H9 (cell line): ENCODE measurements at places on chromosomes 1 and 21.

DNA sequence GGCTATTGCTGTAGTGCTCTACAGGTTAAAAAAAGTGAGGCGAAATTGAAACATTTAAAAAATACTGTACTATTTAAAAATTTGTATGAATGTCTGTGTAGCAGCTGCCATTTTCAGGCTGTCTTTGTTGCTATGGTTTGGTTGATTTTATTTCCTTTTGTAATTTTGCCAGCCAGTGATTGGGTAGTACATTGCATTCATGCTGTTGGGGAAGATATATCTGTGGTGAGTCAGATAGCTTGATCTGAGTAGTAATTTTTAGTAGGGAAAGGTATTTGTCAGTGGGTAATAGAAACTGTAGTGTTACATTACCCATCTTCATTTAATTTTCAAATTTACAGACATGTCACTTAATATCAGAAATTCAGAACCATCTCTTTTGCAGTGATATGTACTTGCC, 15.0 kb downstream of the NFIA start:
- DNase-seq: no peak

GRCh38 chr21:41854426-41854995, 24.6 kb downstream of the PRDM15 start:
- DNase-seq: no peak

DNA sequence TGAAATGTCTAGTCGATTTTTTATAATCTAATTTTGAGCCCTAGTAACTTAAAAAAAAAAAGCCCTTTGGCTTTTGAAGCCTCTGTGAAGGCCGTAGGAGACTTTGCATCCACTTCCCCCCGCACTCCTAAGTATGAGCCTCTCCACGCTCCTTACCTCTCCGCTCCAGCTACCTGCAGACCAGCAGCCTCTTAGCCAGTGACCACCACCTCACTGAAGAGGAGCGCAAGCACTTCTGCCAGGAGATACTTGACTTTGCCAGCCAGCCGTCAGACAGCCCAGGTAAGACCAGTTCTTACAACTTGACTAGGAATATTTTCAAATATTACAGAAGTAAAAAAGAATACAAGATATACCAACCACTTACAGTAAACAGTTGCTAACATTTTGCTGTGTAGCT, 27.4 kb upstream of the PWP2 start:
- DNase-seq: no peak

DNA sequence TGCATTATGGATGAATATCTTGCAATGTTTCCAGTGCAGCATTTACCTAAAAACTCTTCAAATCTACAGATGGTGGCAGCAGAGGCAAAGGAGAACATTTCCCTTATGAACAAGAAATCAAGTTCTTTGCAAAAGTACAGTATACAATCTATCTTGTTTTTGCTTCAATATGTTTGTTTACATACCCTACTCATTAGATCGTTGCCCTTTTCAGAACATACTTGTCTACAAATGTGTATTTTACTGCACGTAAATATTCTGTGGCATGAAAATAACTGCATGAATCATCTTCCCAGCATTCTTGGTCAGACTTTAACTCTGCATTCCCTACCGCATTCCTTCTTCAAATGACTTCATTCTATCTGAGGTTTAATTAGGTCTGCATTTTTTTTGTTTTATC, 212.7 kb downstream of the ZP4 start:
- no peak for DNase-seq

GRCh38 chr21:14889080-14889810, 175.6 kb downstream of the NRIP1 start:
- no peak for DNase-seq

DNA sequence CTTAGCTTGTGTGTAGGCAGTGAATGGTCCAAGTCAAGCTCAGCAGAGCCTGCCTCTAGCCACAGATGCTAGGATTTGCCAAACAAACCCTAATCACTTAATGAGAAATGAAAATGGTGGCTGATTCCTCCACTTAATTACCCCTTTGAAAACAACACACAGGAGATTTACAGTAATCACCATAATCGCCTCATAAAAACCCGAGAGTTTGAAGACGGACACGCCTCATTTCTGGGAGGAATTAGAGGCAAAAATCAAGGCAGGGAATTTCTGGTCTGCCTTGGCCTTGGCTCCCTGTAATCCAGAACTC, 16.3 kb upstream of the FOXE3 start:
- no peak for DNase-seq
